CD4-positive, alpha-beta T cell treated with Interleukin-4 for 1 hour (primary cell): ENCODE measurements at places on chromosomes 11 and 22.

GRCh38 chr11:729492-730074 lies 17.7 kb upstream of the TALDO1 start:
- DNase-seq, result no peak

DNA sequence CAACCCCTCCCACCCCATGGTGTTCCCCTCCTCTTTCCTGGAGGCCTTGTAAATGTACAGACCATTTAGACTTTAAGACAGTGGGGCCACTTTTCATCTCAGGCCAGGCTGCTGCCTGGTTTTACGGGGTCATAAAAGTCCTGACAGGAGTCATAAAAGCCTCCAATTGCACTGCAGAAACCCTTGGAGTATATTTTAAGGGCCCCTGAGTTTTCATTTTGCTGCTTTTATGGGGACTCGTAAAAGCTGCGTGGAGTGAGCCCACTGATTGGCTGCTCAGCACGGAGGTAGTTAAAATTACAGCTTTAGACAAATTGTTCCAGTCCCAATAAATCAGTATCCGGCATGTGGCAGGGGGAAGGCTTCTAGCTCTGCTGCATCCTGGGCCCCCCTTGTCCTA lies 627.6 kb downstream of the NTM start:
- no peak for DNase-seq

GRCh38 chr22:25900880-25901279 lies 158.9 kb downstream of the MYO18B start:
- DNase-seq, result no peak

GRCh38 chr11:83976086-83976485 lies 689.9 kb upstream of the CCDC90B start:
- no peak for DNase-seq

DNA sequence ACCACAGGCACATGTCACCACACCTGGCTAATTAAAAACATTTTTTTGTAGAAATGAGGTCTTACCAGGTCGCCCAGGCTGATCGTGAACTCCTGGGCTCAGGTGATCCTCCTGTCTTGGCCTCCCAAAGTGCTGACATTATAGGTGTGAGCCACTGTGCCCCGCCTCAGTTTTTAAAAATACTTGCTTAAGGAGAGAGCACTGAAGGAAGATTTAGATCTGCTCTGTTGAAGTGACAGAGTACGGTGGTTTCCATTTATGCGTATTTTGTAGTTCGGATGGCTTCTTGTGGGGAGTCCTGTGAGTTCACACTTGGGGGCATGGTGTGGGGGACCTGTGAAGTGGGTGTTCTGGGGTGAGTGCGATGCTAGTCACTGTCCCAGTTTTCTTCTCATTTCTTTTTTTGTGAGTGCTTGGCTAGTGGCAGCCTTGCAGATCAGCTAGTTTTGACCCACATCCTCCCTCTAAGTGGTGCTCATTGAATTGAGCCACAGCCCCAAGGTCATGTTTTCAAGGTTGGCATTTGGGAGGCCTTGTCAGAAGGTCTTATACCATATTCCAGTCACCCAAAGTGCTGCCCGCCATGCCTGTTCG lies 31.5 kb downstream of the PTPRJ start:
- DNase-seq, result peak; percentile 75

DNA sequence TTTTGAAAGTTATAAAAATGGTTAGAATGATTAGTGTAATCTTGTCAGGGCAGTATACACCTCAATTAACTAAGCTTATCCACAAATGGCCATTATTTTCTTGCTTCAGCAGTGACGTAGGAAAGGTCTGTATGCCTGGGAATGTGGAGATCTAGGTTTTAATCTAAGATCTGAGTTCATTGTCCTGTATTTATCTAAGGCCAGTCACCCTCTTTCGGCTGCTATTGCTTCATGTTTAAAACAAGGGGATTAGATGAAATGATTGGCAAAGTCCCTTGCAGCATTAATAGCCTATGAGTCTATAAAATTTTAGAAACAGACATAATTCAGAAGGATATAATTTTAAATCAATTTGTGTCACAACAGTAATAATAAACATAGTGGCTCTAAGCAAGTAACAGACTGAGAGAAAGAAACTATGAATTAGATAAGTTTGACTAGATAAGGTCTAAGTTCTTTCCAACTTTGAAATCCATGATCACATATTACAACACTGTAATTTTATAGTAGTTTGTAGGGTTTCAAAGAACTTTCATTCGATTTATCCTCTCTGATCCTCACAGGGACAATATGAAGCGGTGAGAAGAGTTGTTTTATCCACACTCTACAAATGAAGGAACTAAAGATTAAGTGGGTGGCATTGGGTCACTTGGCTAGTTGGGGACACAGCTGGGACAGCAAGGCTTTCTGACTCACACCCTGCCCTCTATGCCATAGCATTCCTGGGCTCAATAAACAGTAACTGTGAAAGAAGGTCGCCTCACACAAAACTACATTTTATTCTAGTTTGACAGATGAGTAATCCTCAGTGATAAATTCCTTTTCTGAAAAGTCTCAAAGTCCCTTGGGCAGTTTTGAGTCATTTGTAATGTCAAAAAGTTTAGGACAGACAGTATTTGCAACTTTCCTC lies 60.6 kb upstream of the RDX start:
- no peak for DNase-seq

- no peak for DNase-seq
Measured at GRCh38 chr22:31738566-31738965, 11.4 kb downstream of the PRR14L start.

- peak; percentile 63 for DNase-seq
Measured at GRCh38 chr22:19178065-19178656, 375 bp downstream of the SLC25A1 start.
